Fibroblast of skin of right biceps (primary cell): ENCODE measurements at places on chromosomes 4 and X.
A peak's percentile ranks its signal among the peaks of the same experiment; 100 is the strongest.

DNA sequence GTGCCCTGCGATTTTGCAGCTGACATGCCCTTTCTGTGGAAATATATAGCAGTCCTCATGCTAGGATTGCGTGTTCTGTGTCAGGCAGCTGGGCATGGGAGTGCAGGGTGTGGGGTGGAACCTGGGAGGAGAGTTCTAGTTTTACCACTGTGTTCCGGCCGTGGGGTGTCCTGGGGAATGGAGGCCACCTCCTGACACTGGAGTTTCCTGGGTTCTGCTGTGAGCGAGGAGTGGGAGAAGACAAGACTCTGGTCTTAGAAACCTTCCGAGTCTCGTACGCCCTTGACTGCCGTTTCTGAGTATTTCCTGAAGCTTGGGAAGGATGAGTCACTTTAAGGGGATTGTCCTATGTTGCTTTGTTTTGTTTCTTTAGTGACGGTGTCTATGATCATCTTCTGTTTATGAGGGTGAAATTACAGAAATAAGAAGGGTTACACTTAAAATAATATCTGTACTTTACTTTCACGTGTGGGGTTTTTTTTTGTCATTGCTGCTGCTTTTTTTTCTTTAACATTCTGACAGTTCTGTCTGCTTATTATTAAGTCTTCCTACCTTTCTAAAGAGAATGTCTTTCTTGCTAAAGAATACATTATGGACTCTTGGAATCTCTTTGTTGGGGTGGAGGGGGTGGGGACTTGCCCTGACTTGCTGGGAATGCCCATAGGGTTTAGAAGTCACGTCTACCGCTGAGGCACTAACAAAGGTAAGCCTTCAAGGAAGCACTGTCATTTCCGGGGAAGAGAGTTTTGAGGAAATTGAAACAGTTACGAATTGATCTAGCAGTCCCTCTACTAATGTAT is 19.1 kb downstream of the CD99 start:
- DNase-seq, result peak; percentile 77

DNA sequence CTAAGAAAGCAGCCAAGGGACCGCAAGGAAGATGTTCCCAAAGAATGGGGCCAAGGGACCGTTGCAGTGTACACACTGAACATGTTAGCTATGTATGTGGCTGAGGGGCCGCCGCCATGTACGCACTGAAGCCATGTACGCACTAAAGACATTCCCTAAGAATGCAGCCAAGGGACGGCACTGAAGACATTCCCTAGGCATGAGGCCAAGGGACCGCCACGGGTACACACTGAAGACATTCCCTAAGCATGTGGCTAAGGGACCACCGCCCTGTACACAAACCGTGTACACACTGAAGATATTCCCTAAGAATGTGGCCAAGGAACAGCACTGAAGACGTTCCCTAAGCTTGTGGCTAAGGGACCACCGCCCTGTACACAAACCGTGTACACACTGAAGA is 54.0 kb downstream of the DHRSX start:
- no peak for DNase-seq

DNA sequence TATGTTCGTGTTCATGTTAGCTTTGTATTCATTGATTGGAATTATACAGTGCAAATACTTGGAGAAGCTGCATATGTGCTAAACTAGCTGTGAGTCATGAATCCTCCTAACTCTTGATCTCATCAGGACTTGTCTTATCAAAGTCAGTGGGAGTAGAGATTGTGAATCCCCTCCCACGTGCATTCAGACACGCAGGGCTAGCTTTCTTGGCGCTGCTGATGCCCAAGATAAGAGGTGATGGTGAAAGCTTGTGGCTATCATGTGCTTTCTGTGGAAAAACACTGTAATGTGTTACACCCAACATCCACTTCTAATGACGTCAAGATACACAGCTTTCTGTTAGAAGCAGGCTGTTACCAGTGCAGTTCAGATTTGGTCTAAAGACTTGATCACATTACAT is 348.7 kb upstream of the HAND2 start:
- DNase-seq, result no peak

GRCh38 chr4:72761368-72762038 is 192.5 kb upstream of the ADAMTS3 start:
- DNase-seq, result no peak

- DNase-seq, result no peak
Observed at GRCh38 chrX:123989235-123989634, 27.7 kb downstream of the STAG2 start.

DNA sequence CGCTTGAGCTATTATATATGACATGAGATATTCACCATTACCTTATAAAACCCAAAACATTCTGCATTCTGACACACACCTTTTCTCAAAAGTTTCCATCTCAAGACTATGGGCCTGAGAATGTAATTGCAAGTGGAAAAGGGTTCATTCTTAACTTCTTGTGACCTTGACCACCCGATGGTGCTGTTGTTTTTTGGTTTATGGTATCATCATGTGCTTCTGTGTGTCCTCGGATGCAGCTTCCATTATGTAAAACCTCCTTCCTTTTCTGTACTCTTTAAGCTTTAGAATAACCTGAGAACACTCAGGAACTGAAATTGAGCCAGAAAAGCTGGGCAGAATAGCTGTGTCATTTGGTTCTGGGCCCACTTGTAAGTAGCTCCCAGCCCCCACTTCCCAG is 16.2 kb upstream of the PUDP start:
- DNase-seq, result no peak

DNA sequence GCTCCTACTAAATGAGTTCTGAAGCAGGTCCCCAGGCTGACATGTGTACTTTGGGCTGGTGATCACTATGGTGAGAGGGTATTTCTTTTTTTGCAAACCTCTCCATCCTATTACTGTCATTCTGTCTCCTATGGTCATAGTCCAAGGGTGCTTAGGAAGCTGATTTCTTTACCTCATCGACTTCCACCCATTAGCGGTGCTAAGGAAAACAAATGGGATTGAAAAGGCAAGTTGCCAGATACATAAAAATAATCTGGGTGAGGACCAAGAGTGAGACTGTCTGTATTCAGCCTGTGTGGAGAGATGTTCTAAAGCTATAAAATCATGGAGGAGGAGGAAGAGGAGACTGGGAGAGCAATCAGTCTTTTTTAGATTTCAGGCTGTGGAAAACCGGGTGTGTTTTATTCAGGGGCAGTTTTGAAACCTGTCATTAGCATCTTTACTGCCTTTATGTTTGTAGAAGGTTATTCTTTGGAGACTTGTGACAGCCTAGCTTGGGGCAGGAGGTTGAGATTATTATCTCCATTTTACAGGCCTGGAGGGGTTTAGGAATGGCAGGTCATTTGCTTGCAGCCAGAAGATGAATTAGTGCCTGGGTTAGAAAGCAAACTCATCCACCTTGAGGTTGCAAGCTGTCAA is 1.9 kb downstream of the TMEM164 start:
- no peak for DNase-seq

- DNase-seq, result peak; percentile 73
Observed at GRCh38 chr4:185343726-185344581, 51.8 kb downstream of the LRP2BP start.

DNA sequence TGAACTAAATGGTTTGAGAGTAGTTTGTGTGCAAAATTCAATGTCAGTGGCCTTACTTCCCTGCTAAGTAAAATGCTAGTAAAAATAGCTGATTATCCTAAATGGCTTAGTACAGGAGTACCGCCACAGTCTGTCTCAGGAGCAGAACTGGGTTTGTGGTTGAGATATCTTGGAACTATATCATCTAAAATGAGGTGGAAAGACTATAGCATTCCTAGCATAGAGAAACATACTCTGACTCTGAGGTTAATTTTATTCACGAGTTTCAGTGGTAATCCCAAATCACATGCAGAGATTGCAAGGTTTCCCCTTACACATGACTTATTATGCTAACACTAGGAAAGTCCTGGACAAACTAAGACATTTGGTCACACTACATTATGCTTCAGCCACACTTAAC is 70.4 kb downstream of the OR13H1 start:
- DNase-seq, result no peak

DNA sequence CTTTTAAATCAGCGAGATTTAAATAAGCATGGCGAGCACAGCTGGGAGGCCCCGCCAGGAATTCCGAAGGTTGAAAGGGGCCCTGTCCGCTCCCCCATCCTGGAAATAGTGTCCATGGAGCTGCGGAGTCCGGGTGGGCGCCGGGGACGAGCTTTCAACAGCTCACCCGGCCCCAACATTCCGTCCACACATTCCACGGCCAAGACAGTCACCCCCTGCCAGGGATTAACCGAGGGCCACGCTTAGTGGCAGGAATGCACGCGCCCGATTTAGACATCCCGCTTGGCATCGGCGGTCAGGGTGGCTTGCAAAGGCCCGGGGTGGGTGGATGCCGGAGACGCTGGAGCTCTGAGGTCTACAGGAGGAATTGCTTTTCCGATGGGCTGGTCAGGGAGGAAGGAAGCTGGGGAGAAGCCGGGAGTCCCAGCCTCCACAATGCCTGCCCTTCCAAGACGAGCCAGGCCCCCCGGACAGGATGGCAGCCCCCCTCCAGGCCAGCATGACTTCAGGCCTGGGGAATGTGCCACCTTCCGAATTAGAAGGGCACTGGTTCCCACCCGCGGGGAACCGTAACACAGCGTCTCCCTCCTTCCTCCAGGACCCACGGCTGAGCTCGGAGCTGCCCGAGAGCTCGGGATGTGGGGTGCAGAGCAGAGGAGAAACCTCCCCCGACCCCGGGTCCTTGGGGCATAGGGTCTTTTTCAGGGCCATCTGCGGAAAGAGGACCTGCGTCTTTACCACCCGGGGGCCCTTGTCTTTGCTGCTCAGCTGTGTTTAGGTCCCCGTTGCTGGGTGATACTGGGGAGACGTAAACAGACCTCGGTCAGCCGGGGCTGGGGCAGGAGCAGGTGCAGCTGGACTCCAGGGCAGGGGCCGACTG is 26.9 kb upstream of the PPP2R3B start:
- peak; percentile 59 for DNase-seq

DNA sequence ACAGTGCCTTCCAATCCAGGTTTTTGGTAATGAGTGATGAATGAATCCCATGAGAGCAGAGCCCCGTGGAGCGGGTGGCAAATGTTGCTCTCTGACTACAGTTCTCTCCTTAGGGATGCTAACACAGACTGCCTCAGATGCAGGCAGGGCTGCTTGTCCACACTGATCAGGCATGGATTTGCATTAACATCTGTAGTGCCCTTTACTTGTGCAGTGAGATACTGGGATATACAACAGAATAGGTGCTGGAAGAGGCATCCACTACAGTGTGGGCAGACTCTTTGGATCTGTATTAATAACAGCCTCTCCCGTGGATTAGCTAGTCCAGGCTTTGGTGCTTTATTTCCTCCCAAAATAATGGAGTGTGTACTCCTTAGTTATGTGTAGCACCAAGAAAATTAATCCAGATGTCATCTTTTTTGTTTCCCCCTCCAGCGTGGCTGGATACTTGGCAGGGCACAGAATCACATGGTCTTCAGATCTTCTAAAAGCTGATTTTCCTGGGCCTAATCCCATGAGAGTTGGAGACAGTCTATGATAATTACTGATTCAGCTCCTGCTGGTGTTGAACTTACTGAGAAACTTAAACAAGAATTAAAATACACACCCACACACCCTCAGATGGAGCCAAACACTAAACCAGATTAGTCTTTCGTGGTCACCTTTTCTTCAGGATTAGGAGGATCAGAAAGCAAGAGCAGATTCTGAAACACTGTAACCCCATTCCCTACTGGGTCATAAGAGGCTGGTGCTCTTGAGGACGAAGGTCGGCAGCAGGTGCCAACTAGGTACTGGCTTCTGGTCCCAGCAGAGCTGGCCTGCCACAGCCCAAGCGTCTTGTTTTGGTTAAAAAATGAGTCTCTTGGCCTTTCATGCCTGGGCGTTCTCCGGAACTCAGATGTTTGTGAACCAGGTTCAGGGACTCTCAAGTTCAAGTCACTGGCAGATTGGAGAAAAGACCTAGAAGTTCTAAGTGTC is 23.1 kb upstream of the NAP1L5 start:
- DNase-seq, result no peak

GRCh38 chrX:100512471-100512870 is 72.3 kb upstream of the TNMD start:
- peak; percentile 4 for DNase-seq

DNA sequence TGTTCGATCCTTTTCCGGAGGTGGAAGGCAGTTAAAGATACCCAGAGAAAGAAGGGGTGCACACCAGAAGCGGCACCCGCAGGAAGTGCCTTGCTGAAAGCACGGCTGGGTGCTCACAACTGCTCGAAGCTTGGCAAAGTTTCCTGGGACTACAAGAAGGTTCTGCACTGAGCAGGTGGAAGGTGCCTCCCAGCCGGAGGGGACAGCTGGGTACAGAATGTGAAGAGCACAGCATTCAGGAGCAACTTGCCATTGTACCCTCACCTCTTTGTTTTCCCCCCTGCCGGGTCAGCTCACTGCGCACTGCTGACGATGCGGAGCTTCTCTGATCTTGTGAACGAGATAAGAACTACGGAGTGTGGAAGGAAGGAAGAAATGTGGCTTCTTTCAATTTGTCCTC is 289.2 kb downstream of the FBXW7 start:
- DNase-seq, result no peak

DNA sequence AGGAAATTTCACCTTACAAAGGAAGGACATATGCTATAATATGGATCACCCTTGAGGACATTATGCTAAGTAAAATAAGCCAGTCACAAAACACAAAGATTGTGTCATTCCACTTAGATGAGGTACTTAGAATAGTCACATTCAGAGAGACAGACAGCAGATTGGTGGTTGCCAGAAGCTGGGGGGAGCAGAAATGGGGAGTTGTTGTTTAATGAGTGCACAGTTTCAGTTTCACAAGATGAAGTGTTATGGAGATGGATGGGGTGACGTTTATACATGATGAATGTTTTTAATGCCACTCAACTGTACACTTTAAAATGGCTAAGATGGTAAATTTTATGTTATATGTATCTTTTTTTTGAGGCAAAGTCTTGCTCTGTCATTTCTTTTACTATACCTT is 14.8 kb upstream of the SPON2 start:
- DNase-seq, result no peak

DNA sequence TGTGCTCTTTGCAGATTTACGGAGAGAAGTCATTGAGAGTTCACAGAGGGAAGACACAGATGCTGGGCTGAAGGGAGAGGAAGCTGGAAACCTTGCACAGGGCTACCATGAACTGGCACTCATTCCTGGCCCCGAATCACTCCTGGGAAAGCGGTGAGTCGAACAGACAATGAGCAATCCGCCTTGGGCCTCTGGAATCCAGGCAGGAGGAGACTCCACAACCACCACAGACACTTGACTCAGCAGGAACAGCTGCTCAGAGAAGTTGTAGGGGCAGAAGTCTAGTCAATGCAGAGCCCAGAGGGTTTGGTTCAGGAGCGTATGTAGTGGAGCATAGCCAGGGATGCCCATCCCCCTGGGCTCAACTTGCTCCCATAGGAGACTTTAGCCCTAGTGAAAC is 62.8 kb upstream of the GRIA3 start:
- peak; percentile 53 for DNase-seq

GRCh38 chr4:87015416-87015815 is 80.6 kb downstream of the AFF1 start:
- no peak for DNase-seq
